ENCODE measurements at places on chromosomes 7 and 10.

- no peak for DNase-seq
Measured at GRCh38 chr10:20443094-20443493, 454.0 kb downstream of the NEBL start.

DNA sequence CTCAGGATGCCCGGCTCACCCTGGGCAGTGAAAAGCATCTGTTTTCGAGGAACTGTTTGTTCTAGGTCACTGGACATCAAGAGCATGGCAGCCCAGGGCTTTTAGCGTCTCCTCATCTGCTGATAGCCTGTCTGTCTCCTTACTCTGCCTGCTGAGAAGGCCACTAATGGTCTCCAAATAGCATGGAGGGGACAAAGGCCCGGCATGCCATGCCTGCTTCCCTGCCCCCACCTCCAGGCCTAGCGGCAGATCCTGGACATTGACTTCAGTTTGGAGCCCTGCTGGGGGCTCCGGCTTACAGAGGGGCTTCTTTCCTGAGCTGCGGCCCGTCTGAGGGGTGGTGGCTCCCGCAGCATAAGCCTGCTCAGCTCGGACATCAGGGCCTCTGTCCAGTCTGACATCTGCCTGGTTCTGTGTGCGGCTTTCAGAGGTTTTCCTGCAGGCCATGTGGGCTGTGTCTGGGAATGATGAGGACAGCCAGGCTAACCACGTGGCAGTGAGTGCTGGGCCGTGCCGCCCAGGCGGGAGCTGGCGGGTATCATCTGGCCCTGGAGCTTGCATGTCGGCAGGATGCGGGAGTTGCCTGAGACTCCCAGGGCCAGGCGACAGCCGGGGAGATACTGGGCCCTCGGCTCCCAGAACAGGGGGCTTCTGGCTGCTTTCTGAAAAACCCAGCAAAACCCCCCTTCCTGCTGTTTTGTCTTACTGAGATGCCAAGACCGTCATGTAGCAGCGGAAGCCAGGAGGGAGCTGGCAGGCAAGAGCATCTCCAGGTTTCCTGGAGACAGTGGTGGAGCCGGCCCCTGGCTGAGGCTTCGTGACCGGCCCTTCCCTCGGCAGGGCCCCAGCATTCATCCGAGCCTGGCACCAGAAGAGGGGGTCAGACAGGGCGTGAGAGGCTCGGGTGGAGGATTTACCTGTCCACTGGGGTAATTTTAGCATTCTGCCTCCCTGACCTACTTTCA lies 9.2 kb downstream of the PFKFB3 start:
- no peak for DNase-seq

DNA sequence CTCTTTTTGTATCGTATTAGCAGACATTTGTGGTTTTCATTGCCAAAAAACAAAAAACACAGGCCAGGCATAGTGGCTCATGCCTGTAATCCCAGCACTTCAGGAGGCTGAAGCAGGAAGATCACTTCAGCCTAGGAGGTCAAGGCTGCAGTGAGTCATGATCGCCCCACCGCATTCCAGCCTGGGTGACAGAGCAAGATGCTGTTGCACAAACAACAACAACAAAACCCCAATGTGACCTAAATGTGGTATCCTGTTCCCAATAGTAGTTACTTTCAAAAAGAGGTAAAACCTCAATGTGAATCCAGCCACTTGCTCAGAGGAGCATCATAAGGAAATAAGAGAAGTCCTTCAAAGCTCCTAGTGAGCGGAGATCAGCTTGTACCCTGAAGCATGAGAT lies 45.8 kb upstream of the SKAP2 start:
- peak; percentile 54 for DNase-seq

- no peak for DNase-seq
Measured at GRCh38 chr7:23472046-23472445, 1.8 kb upstream of the IGF2BP3 start.

DNA sequence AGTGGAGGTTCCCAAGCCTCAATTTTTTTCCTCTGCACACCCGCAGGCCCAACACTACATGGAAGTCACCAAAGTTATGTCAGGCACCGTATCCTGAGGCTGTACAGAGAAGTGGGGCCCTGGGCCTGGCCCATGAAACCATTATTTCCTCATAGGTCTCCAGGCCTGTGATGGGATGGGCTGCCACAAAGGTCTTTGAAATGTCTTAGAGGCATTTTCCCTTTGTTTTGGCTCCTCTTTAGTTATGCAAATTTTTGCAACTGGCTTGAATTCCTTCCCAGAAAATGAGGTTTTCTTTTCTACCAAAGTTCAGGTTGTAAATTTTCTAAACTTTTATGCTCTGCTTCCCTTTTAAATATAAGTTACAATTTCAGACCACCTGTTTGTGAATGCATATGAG lies 365.2 kb downstream of the HGF start:
- DNase-seq = no peak

GRCh38 chr10:15518250-15518649 lies 147.2 kb upstream of the FAM171A1 start:
- DNase-seq = no peak

DNA sequence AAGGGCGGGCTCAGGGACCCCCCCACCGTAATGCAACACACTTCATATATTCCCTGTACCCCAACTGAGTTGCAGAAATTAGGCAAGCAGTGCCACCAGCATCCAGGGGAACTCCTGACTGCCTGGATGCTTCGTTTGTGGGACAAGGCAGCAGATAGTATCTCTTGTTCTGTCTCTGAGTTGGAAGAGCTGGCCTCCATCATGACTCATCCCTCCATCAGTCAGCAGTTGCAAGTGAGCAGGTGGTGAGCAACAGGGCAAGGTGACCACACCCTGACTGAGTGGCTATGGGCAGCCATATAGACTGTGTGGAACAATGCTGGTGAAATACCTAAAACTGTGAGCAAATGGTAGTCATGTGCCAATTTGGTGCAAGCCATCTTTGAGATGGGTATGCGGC lies 22.8 kb upstream of the ADAMTS14 start:
- DNase-seq = peak; percentile 79

GRCh38 chr10:31959461-31960173 lies 31.0 kb upstream of the ARHGAP12 start:
- DNase-seq = no peak

DNA sequence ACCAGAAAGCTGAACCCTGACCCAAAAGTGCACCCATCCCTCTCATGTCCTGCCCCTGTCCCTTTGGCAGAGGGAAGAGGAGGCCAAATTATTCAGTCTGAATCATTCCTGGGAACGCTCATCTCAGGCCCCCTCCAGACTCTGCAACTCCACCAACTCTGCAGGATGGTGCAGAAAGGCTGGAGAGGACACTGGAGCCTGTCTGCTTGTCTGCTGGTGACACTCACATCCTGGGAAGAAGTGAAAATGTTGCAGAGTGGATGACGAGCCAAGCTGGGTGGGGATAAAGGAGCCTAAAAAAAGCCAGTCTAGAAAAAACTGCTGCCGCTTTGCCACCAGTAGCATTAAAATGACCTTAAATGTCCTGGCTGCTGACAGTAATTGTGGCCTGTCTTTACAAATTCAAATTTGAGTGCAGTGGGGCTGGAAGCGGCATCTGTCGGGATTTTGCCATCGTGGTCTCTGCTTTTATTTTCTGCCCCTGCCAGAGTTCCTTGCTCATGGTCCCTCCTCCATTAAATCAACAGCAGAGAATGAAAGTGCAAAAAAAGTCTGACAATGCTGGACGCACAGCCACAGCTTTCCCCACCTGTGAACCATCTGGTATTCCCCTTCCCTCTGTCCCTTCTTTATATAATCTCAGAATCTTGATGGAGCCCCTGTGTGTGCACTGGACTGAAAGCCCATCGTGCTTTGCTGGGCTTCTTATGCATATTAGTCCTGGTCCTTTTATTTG lies 63.9 kb downstream of the STK17A start:
- peak; percentile 42 for DNase-seq

- DNase-seq = peak; percentile 65
Measured at GRCh38 chr10:126247446-126247975, 140.8 kb downstream of the ADAM12 start.

GRCh38 chr10:14858338-14858960 lies 20.2 kb upstream of the SUV39H2 start:
- no peak for DNase-seq

DNA sequence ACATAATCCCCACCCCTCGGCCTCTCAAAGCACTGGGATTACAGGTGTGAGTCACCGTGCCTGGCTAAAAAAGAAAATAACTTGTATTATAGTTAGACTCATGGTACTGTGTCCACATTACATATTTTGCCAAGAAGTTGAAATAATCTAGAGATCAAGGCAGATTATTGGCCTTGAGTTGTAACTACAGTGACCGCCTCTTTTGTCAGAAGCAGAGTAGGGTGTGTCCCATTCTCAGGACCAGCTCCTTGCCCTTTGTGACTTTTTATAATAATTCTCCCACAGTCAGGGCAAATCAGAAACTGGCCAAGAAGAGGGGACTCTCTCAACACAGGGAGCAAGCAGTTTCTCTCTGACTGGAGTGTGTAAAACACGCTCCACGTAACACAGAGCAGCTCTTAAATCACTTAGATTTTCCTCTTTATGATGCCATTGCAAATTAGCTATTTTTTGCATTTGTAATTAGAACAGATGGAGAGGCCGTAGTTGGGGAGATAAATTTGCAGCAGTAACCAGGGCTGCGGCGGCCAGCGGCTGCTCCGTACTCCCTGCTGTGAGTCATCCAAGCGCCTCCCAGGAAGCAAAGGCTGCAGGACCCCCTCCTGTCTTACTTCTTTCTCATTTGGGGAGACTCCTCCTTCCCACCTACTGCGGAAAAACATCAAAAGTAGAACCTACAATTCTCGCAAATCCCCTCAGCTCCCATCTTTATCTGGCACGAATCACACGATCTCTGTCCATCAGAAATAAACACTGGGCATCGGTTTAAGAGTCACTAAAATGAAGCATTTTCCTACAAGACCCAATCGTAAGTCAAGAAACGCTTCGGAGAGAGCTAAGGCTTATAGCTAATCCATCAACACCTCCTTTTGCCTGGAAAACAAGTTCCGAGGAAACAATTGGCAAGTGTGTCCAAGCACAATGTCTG lies 32.1 kb upstream of the MSRB2 start:
- DNase-seq = no peak

DNA sequence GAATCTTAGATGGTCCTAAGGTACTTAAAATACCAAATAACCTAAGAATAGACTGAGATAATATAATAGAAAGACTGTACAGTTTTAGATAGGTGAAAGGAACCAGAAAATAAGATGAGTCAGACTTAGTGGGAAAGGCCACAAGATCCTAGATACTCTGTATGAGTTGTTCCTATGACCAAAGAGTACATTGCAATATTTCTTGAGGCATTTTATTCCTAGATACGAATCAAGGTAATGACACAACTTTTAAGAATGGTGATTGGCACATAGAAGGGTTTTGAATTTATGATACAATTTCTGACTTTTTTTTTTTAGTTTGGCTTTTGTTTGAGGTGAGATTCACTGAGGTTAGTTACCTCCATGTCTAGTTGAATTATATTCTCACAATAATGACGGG lies 30.2 kb downstream of the MGAM start:
- no peak for DNase-seq

DNA sequence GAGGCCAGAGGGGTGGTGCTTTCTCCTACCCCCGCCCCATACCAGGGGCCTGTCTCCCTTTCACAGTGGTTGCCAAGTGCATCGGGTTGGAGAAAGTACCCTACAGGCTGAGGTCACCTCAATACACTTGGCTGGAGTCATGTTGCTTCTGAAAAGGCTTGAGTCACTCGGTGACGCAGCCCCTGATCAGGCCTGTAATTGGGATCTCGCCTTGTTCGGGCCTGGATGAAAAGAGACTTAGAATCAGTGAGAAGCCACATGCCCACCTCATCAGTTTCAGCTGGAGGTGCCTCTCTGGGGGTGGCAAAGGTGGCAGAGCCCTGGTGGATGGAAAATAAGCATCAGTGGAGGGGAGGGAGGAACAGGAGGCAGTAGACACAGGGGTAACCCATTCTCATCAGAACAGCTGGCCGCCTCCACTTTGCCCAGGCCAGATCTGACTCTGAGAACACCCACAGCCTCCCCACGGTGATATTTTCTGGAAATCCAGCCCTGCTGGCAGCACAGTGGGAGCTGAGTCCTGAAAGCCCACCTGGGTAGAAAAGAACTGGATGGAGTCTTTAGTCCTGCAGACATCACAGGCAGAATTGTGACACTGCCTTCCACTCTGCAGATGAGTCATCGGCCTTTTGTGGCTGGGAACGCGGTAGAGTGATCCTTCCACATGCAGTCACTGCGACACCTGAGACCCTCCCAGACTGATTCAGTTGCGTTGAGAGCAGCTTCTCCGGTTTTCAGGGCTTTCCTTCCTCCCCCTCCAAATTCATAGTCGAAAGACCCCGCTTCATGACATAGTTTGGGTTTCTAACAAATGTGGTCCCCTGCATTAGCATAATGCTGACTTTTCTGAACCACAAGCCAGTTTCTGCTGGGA lies 108.0 kb downstream of the GRK5 start:
- peak; percentile 79 for DNase-seq

DNA sequence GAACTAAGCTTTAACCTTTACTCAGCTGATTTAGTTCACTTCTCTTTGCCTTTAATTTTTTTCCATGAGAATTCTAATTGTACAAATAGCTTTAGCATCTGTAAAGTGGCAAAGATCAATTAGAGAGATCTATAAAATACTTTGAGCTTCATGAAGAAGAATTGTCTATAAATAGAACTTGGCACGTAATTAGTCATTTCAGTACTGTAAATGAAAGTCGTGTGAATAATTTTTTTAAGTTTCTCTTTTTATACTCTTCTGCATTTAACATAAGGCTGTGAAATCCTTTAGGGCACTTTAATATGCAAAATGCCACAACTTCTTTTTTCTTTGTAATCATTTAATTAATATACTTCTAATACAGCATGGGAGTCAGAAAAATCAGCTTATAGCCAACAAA lies 177.8 kb downstream of the CSTF2T start:
- DNase-seq = no peak

GRCh38 chr7:1848911-1849311 lies 178.8 kb downstream of the ELFN1 start:
- DNase-seq = no peak

DNA sequence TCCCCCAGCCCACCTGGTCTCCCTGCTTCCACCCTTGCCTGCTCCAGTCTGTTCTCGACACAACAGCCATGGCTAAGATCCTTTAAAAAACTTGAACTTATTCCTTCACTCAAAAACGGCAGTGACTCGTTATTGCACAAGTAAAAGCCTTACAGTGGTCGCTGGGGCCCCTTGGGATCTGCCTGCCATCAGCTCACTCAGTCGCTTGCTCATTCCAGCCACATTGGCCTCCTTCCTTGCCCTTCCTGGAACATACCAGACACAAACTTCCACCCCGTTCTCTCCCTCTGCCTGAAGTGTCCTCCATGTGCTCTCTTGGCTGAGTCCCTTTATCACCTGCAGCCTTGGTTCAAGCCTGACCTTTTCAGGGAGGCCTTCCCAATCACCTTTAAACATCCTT lies 4.7 kb downstream of the CCNY start:
- DNase-seq = no peak

- no peak for DNase-seq
Measured at GRCh38 chr7:138837627-138838026, 39.6 kb upstream of the ATP6V0A4 start.

GRCh38 chr10:93652857-93653256 lies 40.5 kb downstream of the PDE6C start:
- no peak for DNase-seq

DNA sequence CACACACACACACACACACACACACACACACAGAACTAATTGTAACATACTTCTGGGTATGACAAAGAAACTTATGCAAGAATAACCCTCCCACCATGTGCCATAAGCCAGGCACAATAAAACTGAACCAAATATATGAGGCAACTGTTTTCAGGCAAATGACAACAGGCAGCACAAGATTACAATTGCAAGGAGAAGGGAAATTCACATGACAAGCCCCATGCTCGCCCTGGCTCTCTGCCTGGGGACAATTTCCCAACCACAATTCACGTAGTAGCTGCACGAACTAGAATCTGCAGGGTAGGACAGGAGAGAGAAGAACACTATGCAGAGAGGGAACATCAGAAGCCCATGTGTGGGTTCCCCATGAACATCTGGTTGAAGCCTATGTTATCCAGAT lies 143.3 kb downstream of the CALN1 start:
- DNase-seq = no peak

Measured in H54 (cell line).